Stimulated activated naive CD8-positive, alpha-beta T cell treated with anti-CD3 and anti-CD28 coated beads, Interleukin-15, amount 100 ng/mL, for 72 hours (primary cell): ENCODE measurements at places on chromosomes 16 and 17.

DNA sequence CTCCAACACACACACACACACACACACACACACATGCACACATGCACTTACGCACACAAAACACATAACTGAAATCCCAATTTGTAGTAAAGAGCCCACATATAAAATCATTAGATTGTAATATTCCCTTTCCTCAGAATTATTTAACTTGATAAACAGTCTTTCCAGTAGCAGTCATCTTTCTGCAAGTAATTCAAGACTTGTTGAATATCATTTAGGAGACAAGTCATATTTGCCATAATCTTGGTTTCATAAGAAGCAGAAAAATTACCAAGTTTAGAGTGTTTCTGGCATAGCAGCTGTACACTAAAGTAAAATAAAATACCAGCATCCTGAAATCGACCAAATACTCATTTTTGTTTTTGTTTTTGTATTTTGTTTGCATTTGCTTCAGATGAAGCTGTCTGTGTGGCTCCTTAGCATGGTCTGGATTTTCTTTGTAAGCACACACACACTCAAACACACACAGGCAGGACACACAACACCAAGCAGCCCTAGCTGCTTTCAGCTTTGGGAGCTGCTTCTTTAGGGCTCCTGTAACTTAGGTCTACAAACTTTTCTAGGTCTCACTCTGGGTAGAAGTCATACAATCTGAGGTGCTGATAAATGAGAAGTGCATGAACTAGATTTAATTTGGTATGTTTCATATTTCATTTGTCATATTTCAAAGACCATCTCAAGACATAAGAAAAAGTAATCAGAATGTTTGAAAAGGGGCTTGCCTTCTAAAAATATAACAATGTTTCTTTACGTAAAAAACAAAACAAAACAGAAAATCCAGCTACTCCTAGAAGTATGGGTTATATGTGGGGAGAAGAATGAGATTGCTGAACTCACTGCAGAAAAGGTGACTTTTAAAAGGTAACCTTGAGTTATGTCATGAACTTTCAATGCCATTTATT lies 3.0 kb downstream of the SALL1 start:
- no peak for DNase-seq

DNA sequence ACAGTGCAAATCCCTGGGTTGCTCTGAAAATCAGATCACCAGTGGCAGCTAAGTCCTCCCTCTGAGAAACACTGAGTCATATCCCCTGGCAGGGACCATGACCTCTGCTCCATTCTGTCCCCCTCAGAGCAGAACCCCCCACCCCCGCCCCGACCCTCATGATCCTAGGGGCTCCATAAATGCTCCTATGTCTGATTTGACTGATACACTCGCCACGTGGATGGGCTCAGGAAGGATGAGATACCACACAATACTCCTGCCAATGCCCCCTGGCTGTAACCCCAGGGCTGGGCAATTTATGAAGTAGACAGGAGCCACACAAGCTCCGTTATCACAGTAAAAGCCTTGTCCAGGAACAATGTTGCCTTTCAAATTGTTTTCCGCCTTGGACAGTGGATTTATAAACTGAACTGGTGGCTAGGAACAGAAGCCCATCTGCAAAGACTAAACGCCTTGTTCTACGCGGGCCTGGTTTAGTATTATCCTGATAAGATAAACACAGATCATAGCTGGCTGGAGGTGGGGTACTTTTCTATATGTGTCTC lies 394.8 kb downstream of the SLC39A11 start:
- no peak for DNase-seq

DNA sequence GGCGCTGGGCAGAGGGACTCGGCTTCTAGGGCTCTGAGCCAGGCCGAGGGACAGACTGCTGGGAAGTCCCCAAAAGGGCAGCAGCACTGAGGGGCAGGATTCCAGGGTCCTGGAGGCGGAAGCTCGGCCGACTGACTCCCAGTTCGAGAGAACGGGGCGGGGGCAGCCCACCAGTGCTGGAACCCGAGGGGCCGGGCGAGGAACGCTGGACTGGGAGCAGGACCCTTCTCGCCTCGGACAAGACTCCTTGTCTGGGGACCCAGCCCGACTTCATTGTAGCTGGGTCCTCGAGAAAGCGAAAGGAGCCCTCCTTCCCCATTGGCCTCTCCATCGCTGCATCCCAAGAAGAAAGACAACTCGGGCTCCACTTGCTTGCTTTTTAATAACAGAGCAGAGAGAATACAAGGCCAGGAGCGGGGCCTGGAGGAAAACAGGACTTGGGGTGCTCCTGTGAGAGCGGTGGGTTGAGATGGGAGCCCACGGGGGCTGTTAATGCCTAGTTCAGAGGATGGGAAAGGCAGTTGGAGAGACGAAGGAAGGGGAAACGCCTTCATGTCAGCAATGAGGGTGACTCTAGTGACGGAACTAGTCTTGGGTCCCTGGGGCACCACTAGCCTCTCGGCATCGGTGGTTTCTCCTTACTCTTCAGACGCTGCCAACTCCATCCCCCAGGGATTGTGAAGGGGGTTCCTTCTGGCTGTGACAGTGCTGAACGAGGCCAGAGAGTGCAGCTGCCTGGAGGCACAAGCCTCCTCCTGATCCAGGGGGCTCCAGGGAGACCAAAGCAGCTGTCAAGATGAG lies 492 bp upstream of the CAMTA2 start:
- DNase-seq, result no peak

DNA sequence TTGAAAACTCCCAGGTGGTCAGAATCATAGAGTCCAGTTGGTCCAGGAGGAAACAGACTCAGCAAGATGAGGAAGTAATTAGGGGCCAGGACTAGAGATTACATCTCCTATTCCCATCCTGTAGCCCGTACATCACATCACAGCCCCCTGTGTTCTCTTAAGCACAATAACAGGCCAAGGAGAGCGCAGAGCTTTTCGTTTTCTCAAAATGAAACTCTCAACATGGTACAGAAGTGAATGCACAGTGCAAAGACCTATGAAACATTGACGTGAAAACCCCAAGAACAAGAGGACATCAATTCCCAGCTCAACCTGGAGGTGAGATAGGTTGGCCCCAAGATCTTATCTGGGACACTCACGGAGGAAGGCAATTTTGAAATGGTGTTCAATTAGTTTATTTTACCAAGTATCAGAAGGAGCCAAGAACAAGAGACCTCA lies 9.0 kb downstream of the PIK3R5 start:
- no peak for DNase-seq

- DNase-seq, result no peak
Measured at GRCh38 chr17:27551701-27552248, 79.2 kb upstream of the LGALS9 start.

- DNase-seq, result peak; percentile 66
Measured at GRCh38 chr16:19907161-19907992, 22.7 kb upstream of the GPRC5B start.

DNA sequence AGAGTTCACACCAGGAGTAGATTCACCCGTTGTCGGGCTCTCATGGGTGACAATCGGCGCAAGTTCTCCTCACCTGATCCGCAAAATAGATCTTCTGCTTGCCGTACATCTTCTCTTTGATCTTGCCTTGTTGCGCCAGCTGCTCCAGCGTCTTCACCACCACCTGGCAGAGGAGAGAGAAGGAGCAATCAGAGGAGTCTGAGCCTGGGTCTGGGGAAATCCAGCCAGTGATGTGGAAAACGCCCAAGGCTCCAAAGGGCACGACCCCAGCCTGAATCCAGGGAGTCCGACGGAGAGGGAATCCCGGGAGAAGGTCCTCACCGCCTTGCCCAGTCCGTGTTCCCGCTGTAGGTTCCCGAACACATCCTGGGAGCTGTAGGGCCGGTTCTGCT lies 393 bp downstream of the PSMC3IP start:
- DNase-seq, result no peak

DNA sequence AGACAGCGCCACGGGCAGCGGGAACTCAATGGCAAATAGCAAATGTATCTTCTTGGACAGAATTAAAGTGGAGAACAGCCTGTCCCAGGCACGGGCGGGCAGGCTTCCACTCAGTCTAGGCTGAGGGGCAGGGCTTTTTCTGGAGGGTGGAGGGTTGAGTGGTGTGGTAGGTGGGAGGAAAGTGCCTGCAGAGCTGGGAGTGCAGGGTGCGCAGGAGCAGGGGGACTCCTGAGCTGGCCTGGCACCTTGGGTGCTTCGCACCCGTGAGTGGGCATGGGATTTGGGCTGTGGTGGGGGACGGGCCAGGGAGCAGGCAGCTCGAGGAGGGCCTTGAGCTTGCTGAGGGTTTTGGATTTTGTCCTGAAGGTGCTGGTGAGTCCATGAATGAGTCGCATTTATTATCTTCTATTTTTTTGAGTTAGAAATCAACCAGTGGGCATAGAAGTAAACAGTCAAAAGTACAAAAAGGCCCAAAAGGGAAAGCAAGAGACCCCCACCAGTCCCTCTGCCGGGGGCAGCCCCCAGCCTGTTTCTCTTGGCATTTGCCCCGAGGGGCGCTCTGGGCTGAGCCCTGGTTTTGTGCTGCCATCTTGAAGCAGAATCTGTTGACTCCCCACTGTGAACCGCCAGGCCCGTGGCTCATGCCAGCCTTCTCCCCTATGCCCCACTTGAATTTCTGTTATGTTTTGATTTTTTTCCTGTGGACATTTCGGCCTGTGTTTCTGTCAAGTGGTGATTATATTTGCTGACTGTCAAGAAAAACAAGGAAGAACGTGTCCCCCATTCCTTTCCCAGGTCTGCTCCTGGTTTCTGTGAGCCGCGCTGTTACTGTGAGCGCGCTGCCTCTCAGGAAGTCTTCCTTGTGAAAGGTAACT lies 8.2 kb downstream of the ADORA2B start:
- DNase-seq, result no peak

- DNase-seq, result peak; percentile 61
Measured at GRCh38 chr17:77472468-77473310, 331.9 kb downstream of the SEC14L1 start.

- DNase-seq, result no peak
Measured at GRCh38 chr17:81128774-81129173, 36.5 kb upstream of the PVALEF start.

DNA sequence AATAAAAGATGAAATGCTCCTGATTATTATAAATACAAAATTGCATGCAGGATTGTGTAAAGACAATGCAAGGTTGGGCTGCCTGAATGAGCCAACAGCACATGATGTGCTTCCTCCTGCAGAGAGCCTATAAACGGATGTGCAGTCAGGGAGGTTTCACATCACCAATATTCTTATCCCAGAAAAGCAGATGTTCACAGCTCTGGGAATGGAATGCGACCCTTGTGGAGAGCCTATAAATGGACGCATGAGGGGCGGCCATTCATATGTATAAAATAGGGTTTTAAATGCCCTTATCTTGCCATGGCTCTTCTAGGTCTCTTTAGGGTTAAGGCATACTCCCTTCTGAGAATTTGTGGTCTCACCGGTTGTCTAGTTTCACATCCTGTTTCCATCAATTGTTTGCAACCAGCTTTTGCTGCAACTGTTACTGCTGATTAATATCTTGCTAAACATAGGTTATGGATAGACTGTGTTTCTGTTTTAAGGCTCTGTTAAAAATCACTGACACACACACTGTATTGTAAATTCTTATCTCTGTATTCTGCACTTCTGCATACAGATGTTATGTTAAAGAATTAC lies 31.9 kb downstream of the SLFN11 start:
- DNase-seq, result peak; percentile 45

- DNase-seq, result no peak
Measured at GRCh38 chr17:7184091-7184488, 4.9 kb upstream of the ASGR1 start.

DNA sequence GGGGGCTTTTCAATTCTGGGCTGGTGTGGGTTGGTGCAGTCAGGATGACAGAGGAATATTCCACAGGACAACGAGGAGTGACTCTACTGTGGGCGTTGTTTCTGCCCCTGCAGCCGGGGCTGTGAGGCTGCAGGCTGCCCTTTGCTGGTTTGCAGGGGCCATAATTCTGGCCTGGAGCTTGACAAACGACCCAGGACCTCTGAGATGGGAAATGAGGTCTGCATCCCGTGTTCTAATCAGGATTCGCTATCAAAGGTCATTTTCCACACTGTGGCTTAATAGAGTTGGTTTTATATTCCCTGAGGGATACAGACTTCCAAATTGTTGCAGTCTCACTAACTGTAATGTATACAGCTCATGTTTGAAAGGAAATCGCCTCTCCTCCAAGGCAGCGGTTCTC lies 180.9 kb downstream of the RPTOR start:
- DNase-seq, result no peak

DNA sequence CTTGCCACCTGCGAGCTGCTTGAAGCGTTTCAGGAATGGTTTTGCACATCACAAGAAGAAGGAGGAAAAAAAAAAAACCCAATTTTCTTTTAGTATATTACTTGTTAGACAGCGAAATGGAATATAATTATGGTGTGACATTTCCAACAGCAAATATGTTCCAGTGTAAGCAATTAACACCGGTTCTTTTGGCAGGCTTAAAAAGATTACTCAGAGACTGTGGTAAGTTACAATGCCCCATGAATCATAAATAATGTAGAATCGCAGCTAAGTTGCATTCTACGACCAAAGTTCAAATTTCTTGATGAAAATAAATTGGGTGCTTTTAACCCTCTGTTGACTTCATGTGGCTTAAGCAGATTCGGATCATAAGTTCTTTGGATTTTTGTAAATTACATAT lies 245.2 kb downstream of the XYLT1 start:
- no peak for DNase-seq

- DNase-seq, result no peak
Measured at GRCh38 chr17:68533887-68534694, 21.9 kb downstream of the PRKAR1A start.

- DNase-seq, result peak; percentile 42
Measured at GRCh38 chr17:67434061-67434525, 57.0 kb downstream of the PITPNC1 start.

DNA sequence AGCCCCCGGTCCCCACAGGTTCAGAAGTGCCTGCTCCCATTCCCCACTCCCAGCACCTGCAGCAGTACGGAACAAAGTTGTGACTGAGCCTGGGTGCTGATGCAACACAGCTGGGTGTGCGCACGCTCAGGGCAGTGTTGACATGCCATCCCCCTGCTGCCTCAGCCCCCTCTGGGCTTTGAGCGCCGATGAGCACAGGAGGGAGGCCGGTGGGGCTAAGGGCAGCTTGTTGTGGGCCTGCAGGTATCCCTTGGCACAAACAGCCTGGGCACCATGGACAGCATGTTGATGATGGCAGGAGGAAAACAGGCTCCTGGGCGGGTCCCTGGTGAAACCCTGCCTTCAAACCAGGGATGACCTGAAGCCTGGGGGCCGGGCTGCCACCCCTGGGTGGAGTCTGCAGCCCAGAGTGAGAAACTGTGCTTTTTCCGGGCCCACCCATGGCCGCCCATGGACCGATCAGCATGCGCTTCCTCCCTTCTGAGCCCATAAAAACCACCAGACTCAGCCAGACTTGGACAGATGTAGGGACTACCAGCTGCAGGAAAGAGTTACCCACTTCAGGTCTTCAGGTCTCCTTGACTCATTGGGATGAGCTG lies 175.5 kb downstream of the PHKB start:
- no peak for DNase-seq
